ENCODE measurements at places on chromosomes 6 and 20.

DNA sequence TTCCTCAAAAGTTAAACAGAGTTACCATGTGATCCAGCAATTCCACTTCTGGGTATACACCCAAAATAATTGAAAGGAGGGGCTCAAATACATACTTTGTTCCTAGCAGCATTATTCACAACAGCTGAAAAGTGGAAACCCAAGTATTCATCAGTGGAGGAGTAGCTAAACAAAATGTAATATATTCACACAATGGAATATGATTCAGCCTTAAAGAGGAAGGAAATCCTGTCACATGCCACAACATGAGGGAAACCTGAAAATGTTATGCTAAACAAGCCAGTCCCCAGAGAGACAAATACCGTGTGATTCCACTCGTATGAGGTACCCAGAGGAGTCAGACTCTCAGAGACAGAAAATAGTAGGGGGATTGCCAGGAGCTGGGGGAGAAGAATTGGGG lies 44.5 kb downstream of the PXDC1 start:
- DNase-seq: peak; percentile 7

GRCh38 chr20:41996951-41997350 lies 378.8 kb upstream of the CHD6 start:
- DNase-seq: no peak

DNA sequence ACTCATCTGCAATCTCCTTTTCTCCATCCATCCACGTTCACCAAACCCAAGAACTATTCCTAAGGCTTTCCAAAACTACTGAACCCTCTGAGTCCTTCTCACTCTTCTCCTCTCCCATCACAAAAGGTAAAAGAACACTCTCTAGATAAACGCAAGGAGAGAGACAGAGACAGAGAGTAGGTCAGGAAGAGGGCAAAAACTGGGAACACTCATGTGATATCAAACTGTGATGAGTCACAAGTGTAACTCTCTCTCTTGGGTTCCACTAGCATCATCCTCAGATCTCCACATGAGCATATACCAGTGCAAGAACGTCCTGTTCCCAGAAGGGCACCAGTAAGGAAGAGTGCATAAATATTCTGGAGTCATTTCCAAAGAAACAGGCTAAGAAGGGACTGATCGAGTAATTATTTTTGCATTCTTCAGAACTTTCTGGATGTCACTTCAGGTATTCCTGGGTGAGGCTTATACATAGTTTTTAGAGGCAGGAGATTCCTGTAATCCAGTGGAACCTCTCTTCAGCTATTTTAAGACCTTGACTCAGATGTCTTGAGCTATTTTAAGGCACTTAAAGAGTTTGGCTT lies 47.3 kb upstream of the STXBP5 start:
- DNase-seq: peak; percentile 39

DNA sequence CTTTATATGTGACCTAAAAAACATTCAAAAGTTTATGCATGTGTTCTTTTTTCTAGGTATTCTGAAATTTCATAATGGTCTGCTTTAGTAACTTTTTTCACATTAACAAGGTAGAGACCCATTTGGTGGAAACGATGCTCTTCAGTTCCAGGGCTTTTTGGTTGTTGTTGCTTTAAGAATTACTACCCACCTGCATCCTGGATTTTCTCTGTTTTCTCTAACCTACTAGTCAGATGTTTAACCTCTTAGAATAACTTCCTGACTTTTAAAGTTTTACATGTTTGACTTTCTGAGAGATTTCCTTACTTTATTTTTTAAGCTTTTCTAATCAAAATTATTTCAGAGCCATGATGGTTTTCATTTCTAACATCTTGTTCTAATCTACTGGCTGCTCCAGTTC lies 14.9 kb downstream of the TULP4 start:
- no peak for DNase-seq

DNA sequence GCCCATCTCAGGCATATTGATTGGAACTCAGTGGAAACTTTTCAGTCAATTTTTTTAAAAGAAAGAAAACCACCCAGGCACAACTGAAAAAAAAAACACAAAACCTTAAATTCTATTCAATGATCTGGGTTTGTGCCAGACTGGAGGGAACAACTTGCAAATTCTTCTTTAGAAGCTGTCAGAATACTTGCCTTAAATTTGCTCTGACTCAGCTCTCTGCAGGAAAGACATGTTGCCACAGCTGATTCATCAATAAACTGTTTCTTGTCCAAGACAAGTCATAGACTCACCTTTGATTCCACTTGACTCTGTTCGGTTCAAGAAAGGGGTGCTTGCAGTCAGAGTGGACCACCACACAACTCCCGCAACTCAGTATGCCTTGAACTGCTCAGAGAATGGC lies 117.8 kb upstream of the F13A1 start:
- DNase-seq: peak; percentile 61

DNA sequence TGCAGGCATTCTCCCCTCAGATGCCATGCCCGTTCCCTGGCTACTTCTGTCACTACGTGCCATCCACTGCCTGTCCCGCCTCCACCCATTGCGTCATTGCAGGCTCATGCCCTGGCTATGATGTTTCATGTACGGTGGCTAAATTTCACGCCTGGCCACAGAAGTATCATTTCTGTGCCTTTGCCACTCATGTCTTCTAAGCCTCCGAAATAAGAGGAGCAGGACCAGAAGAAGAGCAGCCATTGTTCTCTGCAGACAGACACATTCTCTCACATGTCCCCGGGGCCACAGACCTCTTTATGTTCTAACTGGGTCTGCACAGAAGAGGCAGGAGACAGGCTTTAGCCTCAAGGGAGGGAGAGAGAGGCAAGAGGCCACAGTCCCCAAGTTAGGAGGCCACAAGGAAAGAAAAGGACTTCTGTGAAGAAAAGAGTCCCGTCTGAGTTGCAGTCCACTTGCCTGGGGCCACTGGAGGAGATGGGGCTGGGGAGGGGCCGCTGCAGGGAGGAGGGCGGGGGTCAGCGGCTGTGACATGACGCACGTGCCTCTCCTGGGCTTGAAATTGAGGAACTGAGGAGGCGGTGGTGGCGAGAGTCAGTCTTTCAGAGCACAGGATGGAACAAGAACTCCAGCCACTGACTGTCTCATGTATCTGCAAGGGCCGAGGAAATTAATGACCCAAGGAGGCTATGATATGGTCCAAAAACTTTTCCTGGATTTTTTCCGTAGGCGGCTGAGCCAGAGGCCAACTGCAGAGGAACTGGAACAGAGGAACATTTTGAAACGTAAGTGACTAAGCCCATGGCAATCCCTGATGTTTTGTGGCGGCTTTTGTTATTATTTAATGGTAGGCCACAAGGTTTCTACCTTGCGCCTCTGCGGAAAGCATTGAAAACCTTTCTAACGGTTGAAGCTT lies 55.9 kb downstream of the TBC1D7 start:
- DNase-seq: no peak

DNA sequence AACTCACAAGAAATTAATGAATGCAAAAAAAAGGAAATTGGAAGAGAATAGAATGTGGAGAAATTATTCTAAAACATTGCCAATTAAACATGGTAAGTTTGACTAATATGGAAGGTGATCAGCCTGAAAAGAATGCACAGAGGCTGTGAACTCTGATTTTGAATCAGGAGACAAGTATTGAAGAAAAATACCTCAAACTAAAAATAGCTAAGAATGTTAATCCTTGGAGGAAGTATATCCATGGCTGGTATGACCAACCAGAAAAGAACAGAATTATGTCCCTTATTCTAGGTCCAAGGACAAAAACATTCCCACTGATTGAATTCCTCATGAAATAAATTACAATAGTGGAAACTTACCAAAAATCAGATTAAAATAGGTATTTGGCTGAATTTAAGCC lies 7.3 kb upstream of the RIMS1 start:
- DNase-seq: no peak

DNA sequence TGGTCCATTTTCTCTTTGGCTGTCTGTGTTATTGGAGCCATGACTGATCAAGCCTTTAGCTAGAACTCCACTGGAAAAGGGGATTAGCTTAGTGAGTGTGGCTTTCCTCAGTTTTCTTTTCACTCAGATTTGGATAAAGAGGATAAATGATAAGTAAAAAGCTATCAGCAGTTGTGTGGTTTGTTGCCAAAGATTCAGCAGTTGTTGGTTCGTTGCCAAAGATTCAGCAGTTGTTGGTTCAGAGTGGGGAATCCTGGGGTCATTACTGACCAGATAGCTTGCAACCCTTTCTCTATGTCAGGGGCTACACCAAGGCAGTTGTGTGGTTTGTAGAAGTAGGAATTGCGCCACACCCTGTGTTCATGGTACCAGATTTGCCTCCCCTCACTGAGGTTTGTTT lies 107.7 kb upstream of the SCP2D1 start:
- no peak for DNase-seq

DNA sequence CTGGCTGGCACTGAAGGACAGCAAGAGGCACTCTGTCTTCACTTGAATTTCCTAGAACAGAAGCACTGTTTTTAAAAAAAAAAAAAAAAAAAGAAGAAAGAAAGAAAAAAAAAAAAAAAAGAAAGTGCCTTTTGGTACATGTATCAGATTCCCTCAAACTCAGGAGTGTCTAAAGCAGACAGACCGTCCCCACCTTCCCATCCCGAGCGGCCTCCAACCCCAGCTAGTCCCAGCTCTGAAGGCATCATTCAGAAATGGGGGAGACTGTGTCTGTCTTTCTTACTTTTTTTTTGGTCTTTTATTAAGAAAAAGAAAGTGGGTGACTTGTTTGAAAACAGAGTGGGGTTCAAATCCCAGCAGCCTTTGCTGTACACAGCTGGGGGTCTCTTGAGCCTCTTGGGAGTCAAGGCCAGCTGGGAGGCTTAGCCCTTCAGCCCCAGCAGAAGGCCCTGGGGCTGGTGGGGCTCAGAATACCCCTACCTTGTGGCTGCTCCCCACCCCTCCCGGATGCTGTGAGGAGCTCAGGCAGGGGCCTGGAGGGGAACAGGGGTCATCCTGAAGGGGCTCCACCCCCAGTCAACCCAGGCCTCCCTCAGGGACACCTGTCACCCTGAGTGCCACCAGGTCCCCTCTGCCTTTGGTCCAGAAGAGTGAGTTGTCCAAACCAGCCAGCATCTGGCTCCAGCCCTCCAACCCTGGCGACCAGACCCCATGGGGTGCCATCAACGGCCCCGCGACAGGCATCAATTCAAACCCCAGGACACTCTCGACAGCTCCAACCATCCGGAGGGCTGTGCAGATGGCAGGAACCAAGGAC lies 128.3 kb downstream of the TAF4 start:
- DNase-seq: no peak

GRCh38 chr6:89368999-89369398 lies 16.5 kb upstream of the UBE2J1 start:
- peak; percentile 54 for DNase-seq

DNA sequence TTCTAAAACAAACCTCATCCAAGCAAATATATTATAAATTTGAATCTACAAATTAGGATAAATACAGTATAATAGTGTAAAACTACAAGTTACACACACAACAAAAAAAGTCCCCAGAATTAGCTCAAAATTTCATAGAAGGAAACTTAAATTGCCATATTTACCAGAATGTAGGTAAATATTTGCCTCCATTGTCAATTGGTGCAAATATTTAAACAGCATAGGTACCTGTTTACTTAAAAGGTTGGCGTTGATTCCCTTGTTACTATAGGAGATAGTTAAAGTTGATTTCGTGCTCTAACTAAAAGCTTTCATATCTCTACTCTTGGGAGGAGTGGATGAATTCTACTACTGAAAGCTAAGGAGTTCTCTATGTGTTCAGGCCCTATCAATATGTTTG lies 111.6 kb upstream of the TENT5A start:
- no peak for DNase-seq

GRCh38 chr6:156175971-156176421 lies 601.2 kb upstream of the ARID1B start:
- DNase-seq: no peak

DNA sequence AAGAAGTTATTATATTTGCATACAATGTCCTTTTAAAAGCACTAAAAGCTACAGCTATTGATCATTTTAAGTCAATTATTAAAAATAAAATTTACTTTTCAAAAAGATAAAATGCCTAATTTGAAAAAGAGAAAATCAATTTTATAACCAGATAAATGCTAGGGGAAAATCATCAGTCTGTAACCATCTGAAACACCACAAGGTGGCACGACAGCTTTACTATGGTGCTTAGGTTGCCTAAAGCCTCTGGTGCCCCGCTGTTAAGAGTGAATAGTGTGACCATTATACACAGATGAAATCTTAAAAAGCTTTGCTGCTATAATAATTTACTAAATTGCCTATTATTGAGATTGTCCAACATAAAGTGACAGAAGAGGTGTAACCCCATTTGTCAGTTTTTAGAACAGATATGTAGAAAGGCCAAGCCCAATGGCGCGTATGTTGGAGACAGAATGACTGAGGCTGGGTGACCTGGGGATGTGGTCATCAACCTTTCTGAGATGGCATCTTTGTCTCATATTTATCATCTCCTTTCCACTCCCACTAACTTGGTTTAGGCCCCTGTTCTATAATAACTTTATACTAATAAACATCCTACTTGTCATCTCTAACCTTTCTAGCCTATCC lies 100.8 kb downstream of the MOXD1 start:
- DNase-seq: peak; percentile 39

DNA sequence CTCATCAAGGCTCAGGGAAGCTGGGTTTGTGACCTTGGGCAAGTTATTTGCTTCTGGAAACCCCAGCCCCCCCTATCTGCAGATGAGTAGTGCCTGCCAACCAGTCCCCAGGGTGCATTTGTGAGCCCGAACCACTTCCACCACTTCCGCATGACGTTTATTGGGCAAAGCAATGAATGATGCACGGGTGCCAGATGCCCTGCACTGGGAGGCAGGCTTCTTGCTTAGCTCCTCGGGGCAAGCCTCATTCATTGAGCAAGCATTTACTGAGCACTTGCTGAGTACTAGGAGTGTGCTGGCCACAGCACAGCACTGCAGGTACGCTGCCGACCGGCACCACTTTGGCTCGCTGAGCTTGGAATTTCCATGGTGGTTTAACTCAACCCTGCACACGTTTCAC lies 60.2 kb downstream of the GNAS-AS1 start:
- DNase-seq: no peak

DNA sequence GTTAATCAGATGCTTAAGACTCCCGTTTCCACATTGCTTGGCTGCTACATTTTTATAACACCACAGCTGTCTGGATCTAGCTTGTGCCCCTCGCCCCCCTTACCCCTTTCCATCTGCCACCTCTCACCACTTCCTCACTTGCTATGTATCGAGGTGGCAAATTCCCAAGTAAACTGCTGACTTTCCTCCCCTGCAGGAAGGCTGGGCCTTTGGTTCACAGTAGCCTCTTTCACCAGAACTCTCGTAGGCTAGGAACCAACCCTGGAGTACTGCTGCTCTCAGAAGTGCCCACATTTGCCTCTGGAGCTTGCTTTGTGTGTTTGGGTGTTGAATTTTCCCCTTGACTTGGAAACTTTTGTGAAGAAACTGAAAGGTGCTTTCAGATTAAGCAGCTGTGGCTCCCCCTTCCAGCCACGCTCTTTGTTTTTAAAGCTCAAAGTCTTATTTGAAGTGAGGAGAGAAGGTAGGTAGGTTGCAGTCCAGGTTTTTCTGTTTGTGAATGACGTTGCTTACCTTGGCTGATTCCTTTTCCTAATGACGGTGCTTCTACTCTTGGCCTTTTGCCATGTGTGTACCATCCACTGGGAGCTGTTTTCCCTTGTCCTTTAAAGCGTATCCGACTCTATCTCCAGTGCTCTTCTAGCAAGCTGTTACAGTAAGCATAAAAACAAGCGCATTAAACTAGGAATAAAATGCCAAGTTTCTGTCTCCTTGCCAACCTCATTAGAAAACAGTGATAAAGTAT lies 90.4 kb downstream of the CARMIL1 start:
- peak; percentile 17 for DNase-seq

All from mammary epithelial cell (primary cell).